ENCODE measurements at places on chromosomes 7 and 10.
A peak's percentile ranks its signal among the peaks of the same experiment; 100 is the strongest.

DNA sequence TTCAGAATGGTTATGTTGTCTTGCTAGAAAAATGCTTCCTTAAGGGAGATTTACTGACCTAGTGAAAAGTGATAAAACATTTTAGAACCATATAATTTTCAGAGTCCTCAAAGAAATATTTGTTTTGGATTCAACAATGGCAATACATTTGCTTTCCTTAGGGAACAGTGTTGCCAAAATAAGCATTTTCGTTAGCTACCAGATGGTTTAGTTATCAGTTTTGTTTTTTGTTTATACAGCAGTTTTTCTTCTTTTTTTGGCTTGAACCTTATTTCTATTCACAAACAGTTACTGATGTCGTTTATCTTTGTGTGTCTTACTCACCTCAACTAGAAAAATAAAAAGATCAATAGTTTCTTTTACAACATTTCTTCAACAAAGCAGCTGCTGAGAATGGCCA, 48.6 kb downstream of the EXOC4 start:
- no peak for DNase-seq

GRCh38 chr7:17528636-17529035, 230.2 kb downstream of the AHR start:
- no peak for DNase-seq

GRCh38 chr10:600234-600633, 89.2 kb downstream of the DIP2C start:
- peak; percentile 66 for DNase-seq

- DNase-seq = peak; percentile 41
Observed at GRCh38 chr7:148726385-148726784, 27.7 kb downstream of the CUL1 start.

DNA sequence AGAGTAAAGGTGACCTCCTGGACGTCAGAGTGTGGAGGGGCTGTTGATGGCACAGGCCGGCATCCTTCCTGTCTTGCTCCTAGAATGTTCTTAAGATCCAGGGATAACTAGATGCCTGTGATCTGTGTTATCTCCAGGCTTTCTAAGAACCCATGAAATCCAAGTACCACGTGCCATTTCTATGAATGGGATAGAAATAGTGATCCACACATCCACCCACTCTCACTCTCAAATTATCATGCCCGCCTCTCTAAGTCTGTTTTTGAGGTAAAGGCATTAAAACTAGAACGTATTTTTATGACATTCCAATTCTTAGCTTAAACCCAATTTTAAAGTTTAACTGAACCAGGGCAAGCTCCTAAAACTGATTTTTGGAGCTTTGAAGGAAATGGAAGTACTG, 622.5 kb downstream of the PARD3 start:
- DNase-seq = no peak

DNA sequence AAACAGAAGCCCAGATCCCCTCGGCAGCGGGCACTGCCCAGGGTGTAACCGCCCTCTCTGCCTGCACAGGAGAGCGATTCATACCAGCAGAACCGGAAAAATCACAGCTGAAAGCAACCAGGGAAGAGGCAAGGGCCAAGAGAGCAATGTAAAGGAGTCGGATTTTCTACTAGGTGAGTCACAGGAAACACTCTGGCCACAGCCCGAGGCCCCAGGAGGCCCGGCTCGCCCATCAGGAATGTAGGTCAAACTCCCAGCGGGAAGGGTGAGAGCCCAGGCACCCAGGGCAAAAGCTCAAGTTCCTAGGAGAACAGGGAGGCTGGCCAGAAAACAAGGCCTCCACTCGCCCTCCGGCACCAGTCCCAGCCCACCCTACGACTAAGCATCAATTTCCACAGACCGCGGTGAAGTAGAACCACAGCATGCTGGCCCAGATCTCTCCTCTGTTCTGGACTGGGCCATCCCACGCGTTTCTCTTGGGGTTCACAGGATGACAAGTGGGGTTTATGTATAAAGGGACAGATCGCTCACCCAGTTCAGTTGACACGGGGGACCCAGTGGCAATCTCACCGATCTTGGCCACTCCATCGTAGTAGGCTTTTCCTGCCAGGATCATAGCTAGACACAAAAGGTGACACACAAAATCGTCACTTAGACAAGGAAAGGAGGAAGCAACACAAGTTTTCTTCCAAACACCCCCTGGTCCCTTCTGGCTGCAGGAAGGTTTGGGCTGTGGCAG, 46.2 kb downstream of the BAIAP2L1 start:
- no peak for DNase-seq

DNA sequence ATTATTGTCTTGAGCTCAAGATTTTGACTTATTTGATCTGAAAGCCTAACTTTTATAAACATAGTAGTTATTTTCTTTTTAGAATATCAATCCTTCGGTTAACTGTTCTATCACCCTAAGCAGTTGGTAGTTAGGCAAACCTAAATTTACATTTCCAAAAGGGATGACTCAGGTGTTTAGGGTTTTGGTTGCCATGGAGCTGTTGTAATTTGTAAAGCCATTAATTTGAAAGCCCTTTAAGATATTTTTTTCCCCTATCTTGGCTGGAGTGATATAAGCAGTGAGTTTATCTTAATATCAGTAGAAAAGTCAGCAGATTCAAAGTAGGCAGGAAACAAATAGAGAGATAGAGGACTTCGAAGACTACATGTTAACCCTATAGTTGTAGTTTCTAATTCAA, 1472.6 kb upstream of the CELF2 start:
- no peak for DNase-seq

DNA sequence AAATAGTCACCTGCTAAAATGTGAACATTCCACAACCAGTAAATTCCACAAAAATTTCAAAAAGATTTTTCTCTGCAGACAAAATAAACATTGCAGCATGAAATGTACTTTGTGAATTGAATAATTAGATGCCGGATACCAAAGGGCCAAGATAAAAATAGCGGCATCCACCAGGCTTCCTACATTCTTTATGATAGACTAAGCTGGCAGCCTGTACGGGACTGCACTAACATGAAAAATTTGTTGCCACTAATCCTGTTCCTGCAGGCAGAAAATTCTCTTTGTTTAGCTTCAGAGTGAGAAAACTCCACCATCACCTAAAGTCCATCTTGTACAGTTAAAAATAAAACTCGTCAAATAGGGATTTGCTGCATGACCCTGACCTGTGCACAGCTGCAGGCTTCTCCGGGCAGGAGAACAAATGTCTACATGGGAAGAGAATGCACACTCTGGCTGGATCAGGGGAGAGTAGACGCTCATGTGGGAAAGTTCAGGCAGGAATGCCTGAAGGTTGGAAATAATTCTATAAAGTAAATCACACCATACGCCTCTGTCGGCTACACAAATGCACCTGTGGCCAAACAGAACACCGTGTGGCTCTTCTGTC, 15.6 kb upstream of the ADO start:
- no peak for DNase-seq

Measured in suppressor macrophage (primary cell).